D721Med (cell line): ENCODE measurements at places on chromosomes 5 and 9.

DNA sequence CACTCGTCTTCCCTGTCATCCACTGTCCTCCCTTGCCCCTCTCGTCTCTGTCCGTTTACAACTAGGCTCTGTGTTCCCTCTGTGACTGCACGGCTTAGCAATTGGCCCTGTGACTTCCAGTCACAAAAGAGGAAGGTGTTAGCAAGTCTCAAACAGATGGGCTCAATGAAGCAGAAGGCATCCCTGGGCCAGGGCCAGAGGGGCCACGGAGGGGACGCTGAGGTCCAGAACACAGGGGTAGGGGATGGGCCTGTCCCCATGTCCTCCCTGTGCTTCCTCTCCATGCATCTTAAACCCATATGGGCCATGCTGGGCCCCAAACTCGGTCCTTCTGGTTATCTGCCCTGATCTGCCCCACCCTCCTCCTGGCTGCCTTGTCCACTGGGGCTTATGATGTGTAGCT, at the start of gene CD72:
Gene CD72 (minus strand): TSS at position 89 of the 403 bp plus-strand sequence. CDS start 110 bp downstream, outside the sequence.
- no peak for DNase-seq

DNA sequence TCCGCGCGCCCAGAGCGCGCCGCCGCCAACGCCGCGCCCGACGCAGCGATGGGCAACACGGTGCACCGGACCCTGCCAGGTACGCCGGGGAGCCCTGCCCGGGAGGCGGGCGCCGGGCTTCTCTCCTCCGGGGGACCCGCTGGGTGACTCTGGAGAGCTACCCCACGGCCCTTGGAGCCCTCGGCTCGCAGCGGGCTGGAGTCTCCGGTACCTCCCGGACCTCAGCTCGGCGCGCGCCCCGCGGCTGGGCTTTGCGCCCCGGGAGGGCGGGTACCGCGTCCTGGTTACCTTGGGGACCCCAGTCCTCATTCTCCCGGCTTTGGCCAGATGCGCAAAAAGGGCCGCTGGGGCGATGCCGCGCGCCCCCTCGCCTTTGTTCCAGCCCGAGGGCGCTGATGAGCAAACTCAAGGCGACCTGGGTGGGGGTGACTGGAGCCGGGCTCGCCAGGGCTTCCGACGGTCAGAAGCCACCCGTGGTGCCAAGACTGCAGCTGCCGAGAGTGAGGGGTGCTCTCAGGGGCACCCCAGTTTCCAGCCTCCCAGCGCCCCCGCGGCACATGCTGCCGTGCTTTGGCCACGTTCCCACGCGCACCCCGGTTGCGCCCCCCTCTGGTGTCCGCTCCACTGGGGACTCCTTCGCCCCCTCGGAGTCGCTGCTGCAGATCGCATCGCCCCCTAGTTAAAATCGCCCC, 442 bp downstream of the NEURL1B start:
- no peak for DNase-seq

DNA sequence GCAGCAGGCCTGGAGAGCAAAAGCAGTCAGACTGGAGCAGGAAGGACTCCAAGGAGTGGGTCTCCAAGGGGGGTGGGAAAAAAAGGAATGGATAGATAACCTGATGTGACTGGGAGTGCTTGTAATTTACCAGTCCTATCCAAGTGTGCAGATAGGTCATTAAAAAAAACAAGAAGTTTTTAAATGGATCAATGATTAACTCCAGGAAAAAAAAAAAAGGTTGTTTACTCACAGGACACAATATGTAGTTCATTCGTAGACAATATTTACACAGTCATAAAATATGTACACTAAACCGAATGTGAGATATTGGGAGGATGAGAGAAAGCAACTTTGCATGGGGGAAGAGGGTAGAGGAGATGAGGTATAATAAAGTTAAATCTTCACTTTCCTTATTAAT, 20.4 kb downstream of the ZBTB5 start:
- DNase-seq = no peak

DNA sequence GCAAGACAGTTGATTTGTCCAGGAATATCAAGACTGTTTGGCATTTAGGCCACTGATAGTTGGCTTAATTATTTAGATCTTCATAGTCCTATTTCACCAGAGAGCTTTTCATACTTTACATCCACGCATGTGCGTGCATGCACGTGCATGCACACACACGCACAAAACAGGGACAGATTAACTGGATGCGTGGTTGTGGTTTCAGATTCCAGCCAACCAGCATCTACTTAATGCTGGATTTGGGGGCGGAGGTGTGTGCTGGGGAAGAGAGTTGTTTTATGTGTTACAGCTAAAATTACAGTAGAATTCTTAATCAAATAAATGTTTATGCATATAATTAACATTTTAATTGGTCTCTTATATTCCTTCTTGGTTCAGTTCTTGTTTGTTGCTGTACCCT, 7.3 kb downstream of the RNF14 start:
- DNase-seq = no peak

DNA sequence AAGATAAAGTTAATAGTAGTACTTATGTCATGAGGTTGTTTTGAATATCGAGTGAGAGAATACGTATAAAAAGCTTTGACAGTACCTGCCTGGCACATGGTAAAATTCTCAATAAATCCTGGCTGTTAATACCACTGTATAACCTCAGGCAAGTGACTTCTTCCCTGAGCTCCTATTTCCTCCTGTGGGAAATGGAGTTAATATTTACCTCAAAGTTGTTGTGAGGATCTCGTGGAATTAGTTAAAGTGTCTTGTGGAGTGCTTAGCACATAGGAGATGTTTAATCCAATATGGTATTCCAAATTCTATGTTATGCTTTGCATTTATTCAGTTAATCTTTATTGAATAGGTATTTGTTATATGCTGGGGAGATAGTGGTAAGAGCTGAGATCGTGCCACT, 18.5 kb downstream of the FOCAD start:
- DNase-seq = no peak

- no peak for DNase-seq
Measured at GRCh38 chr5:131466171-131466766, 168.8 kb downstream of the RAPGEF6 start.

- no peak for DNase-seq
Measured at GRCh38 chr9:114787781-114788498, 17.9 kb downstream of the TNFSF15 start.

GRCh38 chr9:74403581-74403980, 93.6 kb upstream of the RORB start:
- DNase-seq = no peak

- DNase-seq = no peak
Measured at GRCh38 chr5:132321109-132321721, 27.0 kb downstream of the SLC22A4 start.

DNA sequence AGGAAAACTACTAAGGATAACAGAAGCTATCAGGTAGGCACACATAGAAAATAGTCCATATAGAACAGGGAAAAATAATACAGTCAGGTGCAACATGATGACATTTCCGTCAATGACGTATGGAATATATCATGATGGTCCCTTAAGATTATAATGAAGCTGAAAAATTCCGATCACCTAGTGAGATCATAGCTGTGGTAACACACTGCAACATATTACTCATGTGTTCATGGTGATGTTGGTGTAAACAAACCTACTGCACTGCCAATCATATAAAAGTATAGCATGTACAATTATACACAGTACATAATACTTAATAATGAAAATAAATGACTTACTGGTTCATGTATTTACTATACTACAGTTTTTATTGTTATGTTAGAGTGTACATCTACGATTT, 60.0 kb downstream of the MEGF9 start:
- DNase-seq = no peak

DNA sequence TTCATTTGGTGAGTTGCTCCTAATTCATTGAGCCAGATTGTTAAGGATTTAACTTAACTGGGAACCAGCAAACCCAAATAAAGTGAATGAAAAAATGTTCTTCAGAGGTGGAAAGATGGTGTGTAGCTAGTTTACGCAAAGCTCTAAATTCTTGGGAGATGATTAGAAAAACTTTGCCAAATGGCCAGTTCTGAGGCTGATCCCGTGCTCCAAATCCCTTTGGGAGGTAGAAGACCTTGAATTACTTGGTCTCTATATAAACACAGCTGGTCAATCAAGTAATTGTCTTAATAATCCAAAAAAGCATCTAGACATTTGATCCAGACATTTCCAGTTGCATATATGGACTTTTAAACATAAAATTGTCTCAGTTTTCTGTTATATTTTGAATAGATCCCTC, 11.4 kb downstream of the ACTL7B start:
- DNase-seq = no peak

DNA sequence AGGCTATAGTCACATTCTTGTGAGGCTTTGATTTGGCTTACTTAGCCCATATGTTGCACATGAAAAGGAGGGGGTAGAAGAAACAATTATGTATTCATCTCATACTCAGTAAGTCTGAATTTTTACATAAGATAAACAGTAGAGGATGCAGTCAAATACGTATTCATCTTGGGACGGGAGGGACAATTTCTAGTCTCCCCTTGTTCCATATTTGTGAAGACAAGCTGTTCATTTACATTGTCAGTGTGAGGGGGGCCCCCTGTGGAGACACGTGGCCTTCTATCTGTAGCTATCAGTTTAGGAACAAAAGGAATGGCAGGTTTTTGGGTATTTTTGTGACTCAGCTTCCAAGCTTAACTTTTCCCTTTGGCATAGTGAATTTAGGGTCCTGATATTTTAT, 49.2 kb upstream of the PPP1R2B start:
- DNase-seq = no peak

GRCh38 chr5:52989781-52990527, 802 bp downstream of the ITGA2 start:
- no peak for DNase-seq

DNA sequence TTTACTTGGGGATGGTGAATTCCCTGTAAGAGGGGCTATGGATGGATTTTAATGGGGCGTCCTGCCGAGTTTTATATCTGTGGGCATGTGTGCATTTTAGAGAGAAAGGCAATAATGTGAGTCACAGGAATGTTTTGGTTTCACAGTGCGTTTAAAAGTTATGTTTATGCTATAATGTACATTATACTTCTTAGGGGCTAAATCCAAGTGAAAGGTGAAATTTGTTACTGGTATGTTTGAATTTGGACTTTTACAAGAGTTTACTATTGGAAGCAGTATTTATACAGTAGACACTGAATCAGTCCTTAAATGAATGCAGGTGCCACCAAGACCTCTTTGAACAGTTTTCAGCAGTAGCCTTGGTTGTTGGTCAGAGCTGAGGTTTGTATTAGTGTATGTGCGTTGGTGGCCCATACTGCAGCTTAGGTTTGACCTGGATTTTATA, 5.6 kb downstream of the JMY start:
- DNase-seq = no peak

DNA sequence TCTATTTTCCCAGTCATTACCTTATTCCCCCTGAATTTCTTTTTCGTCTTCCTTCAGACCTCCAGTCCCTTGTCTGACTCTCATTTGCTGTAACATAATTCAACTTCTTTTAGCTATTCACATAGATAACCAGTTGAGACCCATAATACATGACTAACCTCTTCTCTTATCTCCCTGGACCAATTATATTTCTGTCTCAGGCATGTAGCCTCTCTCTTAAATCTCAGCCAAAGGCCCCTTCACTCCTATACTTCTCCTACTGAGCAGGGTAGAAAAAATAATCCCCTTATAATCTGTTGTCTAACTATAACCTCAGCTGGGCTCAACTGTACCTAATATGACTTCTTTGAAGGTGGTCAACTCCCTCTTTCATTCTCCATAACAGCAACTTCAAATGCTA, 20.9 kb downstream of the RANBP6 start:
- DNase-seq = no peak

DNA sequence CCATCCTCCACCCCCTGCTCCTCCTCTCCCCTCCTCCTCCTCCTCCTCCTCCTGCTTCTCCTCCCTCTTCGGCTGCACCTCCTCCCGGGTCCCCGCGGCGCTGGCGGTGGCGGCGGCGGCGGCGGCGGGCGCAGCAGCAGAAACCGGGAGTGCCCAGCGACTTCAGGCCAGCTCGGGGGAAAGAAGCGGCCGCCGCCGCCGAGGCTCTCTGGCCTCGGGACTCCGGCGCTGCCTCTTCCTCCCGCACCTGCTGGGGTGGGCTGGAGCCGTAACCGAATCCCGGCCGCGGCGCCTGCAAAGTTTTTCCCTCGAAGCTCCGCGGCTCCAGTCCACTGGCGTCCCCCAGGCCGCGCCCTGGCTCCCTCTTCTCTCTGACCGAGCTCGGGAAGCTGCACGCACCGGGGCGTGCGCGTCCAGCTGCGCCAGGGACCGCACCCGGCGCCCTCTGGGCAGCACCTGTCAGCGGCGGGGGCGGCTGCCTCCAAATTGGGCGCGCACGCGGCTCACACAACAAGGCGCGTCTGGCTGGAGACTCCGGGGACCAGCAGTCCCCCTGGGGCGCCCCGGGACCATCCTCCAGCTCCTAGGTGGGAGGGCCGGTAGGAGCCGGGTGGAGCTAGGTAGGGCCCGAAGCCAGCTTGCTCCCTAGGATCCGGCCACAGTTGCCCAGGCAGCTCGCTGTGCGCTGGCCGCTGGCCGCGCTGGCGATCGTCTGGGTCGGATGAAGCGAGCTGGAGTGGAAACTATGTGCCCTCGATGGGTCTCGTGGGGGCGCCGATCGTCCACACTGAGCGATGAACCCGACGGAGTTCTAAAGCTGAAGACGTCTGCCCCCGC, at the start of gene MCTP1:
Gene MCTP1 (minus strand): TSS at position 523 of the 837 bp plus-strand sequence.
- DNase-seq = no peak

DNA sequence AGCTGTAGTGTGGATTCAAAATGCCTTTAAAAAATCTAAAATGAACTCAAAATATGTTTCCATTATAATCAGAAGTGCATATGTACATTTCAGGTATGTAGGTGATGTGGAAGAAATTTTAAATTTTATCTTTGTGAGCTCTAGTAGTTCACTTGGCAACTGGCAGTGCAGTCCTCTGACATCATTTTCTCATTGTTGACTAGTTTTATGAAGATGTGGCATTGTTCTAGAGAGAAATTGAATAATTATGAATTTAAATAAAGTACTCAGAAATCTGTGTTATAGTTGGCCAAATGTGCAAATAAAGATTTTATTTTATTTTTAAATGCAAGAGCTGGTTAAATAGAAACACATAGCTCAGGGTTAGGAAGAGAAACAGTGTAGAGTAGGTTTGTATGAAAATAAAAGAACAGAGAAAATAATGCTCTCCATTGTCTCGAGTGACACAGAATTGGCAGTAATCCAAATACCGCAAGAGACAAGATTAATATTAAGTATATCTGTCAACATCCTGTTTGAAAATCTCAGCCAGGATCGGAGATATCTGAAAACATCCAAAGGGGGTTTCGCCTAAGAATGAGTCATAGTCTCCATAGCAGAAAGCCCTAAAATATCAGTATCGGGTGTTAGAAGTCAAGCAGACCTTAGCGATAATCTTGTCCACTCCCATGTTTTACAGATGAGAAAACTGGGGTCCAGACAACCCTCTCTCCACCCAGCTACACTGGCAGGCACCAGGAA, 189.4 kb downstream of the CCDC192 start:
- no peak for DNase-seq

GRCh38 chr5:16995372-16995771, 59.3 kb upstream of the MYO10 start:
- DNase-seq = no peak

GRCh38 chr5:126438267-126438666, 15.1 kb downstream of the GRAMD2B start:
- DNase-seq = no peak

GRCh38 chr5:107808671-107809137, 138.0 kb upstream of the EFNA5 start:
- no peak for DNase-seq

- DNase-seq = no peak
Measured at GRCh38 chr9:20593537-20593936, 28.8 kb downstream of the MLLT3 start.

GRCh38 chr9:90894986-90895687, 93.5 kb downstream of the SYK start:
- no peak for DNase-seq

- no peak for DNase-seq
Measured at GRCh38 chr9:129665389-129665775, at the start of gene PRRX2. Gene PRRX2 (plus strand): TSS chr9:129665647. CDS start chr9:129665868, 221 bp downstream.

- no peak for DNase-seq
Measured at GRCh38 chr9:10260501-10260900, 352.3 kb downstream of the PTPRD start.
